ENCODE measurements at places on chromosomes 7 and 10. TPM values are rescaled to one million over a fixed set of nuclear protein-coding genes. Genes with fewer than 3 reads are reported as not detected.
A peak's percentile ranks its signal among the peaks of the same experiment; 100 is the strongest.

DNA sequence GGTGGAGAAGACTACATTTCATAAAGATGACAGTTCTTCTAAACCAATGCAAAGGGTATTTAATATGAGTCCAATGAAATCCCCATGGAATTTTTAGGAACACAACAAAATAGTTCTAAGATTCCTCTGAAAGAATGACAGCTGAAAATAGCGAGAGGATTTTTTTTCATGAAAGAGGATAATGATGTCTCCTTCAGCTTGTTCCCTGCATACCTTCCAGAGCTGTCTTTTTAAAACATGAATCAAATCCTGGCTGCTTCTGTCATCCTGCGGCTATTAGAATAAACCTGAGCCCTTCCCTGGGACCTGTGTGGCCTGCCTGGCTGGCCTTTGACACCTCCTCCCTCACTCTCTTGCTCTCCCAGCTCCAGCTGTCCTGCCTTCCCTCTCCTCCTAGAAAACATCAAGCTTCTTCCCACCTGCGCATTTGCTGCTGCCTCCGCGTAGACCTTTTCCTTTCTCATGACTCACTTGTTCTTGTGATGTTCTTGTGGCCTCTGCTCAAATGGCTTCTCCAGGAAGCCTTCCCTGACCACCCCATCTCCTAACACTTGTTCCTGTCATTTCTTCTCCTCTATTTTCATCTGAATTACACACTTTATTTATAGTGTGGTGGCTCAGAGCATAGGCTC is 57.4 kb downstream of the EEPD1 start:
- no peaks in the 10 kb centered on the region for H3K36me3 ChIP-seq
- DNase-seq, result no peak
- H3K27ac ChIP-seq, result no peak overlapping the region
- H3K27me3 ChIP-seq, result no peaks in the 10 kb centered on the region
- H3K4me1 ChIP-seq, result peaks cover 19% of the 10 kb centered on the region
- H3K4me3 ChIP-seq, result no peak overlapping the region

DNA sequence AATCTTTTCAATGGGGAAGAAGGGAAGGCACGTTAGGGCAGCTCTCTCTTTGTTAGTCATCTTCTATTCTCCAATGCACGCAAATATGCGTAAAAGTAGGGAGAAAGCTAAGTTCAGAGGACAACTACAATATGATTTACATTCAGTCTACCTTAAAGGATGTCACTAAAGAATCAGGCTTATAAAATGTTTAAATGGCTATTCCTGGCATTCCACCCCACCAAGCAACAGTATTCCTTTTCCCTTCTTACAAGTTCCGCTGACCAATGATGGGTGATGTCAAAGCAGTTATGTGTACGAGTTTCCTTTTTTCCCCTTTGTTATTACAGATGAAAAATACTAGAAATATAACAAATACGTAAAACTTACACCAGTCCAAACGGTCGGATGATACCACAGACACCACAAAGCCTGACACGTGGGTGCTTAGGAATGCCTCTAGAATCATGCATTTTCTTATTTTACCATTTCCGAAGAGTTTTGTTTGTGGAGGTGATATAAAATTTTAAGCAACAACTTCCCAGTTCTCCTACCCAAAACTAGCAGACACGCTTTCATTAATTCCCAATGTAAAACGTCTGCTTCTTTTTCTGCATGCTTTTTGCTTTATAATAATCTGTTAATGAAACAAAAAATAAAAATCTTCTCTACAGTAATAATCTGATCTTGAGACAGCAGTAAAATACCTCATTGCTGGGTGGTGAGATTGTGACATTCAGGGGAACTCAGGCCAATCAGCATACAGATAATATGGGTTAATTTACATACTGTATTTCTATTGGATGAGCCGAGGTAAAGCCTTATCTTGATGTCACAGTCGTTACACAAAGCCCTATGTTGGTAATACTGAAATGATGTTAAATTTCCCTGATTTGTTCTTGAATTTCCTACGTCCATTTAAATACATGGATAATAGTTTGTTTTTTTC is 708 bp upstream of the GPR85 start:
- H3K27ac ChIP-seq, result no peak overlapping the region
- no peaks in the 10 kb centered on the region for H3K4me1 ChIP-seq
- no peak overlapping the region for H3K4me3 ChIP-seq
- no peaks in the 10 kb centered on the region for H3K27me3 ChIP-seq

DNA sequence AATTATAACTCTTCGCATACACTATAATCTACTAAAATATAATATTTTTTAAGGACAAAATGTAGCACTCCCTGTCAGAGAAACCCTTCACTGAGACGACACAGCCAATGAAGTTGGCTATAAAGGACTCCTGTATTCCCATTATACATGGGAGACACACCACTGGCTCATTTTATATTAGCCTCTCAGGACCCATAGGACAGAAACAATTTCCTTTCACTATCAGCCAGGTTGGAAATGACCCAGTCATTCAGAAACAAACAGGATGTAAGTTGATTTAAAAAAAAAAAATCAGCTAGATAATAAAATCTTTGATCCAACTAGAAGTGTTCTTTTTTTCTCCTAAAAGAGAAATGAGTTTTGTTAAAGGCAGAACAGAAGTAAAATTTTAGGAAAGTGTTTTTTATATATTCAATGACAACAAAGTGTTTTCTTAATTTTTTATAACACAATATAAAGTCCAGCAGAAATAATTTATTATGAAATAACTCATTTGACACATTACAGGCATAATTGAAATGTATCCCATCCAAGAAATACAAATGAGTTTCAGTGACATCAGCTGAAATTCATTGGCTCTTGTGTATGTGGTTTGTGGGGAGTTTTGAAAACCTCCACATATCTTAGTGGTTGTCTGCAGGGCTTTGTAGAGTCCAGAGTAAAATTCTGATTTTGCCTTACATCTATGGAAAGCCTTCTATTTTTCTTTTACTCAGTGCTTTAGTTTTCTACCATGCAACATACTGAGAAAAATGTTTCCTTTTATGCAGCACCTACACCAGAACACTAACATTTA is 64.1 kb downstream of the CTTNBP2 start:
- H3K36me3 ChIP-seq, result no peaks in the 10 kb centered on the region
- H3K27me3 ChIP-seq, result no peaks in the 10 kb centered on the region
- DNase-seq, result no peak
- H3K27ac ChIP-seq, result no peak overlapping the region

- H3K36me3 ChIP-seq, result no peaks in the 10 kb centered on the region
- H3K4me3 ChIP-seq, result no peak overlapping the region
- H3K27me3 ChIP-seq, result no peaks in the 10 kb centered on the region
- DNase-seq, result no peak
- H3K4me1 ChIP-seq, result no peaks in the 10 kb centered on the region
Measured at GRCh38 chr7:116340943-116341907, 130.9 kb downstream of the TES start.

GRCh38 chr7:40604601-40605438 is 470.0 kb downstream of the SUGCT start:
- no peak overlapping the region for H3K4me3 ChIP-seq
- peak; percentile 10 for DNase-seq
- no peaks in the 10 kb centered on the region for H3K4me1 ChIP-seq
- no peaks in the 10 kb centered on the region for H3K36me3 ChIP-seq
- no peak overlapping the region for H3K27ac ChIP-seq
- no peaks in the 10 kb centered on the region for H3K27me3 ChIP-seq

GRCh38 chr7:150629347-150629746 is 2.8 kb downstream of the GIMAP6 start:
- H3K36me3 ChIP-seq, result peaks cover 23% of the 10 kb centered on the region
- peaks cover 49% of the 10 kb centered on the region for H3K4me1 ChIP-seq
- no peak for DNase-seq

- H3K4me1 ChIP-seq, result no peaks in the 10 kb centered on the region
- DNase-seq, result no peak
- no peak overlapping the region for H3K4me3 ChIP-seq
- H3K27me3 ChIP-seq, result no peaks in the 10 kb centered on the region
Measured at GRCh38 chr10:75899816-75900390, 468.5 kb downstream of the LRMDA start.

BEND7 gene
- not detected for total RNA-seq

DNA sequence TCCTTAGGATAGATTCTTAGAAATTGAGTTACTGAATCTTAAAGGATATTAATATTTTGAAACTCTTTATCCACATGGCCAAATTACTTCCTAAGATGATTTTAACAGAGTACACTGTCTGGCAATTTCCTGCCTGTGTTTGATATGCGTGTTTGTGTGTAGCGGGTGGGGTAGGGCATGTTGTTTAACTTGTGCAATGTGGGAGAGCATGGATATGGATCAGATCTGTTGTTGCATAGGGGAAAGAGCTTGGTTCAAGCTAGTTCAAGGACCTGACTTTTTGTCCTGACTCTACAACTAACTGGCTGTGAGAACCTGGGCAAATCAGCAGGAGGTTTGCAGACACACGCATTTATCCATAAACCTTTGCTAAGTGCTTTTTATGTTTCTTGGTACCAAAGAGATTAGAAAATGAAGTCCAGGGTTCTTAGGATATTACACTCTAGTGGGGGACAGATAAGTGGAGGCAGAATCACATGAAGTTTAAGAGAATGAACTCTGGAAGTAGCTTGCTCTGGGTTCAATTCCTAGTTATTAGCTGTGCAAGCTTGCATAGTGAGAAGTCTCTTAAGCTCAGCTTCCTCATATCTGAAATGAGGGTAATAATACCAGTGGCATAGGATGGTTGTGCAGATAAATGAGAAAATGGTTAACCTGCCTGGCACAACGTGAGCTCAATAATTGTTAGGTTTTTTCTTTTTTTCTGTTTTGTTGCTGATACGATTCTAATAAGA is 96.3 kb upstream of the PRR15 start:
- DNase-seq, result no peak
- H3K4me1 ChIP-seq, result no peaks in the 10 kb centered on the region
- H3K36me3 ChIP-seq, result no peaks in the 10 kb centered on the region
- H3K27ac ChIP-seq, result no peak overlapping the region
- no peaks in the 10 kb centered on the region for H3K27me3 ChIP-seq
- no peak overlapping the region for H3K4me3 ChIP-seq

STRIP2 gene
- 0.34 TPM for total RNA-seq

DNA sequence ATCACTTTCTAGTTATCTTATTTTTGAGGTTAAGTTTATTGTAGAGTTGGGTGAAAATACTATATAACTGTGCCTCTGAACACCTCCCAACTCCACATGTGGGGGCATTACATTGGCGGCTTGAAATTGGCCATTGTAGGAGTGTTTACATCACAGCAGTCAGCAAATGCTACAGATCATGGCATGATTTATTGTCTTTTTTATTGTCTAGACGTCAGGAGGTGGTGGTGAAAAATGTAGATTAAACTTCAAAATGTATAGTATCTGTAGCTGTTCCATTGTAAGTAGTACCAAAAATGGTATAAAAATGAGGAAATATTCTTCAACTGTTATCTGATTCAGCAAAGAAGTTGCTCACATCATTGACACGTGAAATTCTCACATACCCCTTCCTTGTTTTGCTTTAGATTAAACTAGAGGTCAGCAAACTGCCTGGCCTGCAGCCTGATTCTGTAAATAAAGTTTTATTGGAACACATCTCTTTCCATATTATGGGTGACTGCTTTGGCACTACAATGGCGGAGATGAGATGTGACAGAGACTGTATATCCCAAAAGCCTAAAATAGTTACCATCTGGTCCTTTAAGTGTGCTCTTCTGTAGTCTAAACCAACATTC is 35.0 kb downstream of the TAF3 start:
- no peaks in the 10 kb centered on the region for H3K4me1 ChIP-seq
- no peaks in the 10 kb centered on the region for H3K36me3 ChIP-seq
- peaks cover 3% of the 10 kb centered on the region for H3K27me3 ChIP-seq
- no peak overlapping the region for H3K27ac ChIP-seq
- H3K4me3 ChIP-seq, result no peak overlapping the region
- no peak for DNase-seq

TAS2R4 gene
- total RNA-seq, result 0.83 TPM

- no peak overlapping the region for H3K27ac ChIP-seq
- H3K4me3 ChIP-seq, result no peak overlapping the region
- H3K36me3 ChIP-seq, result no peaks in the 10 kb centered on the region
- no peaks in the 10 kb centered on the region for H3K27me3 ChIP-seq
- H3K4me1 ChIP-seq, result no peaks in the 10 kb centered on the region
- DNase-seq, result no peak
Measured at GRCh38 chr7:14170872-14171271, 181.4 kb upstream of the ETV1 start.
